ENCODE measurements at places on chromosomes 11 and 22.

GRCh38 chr11:2300936-2301630 is 635 bp downstream of the C11orf21 start:
- no peak for DNase-seq

- no peak for DNase-seq
Measured at GRCh38 chr11:69983571-69983877, 94.6 kb upstream of the ANO1 start.

DNA sequence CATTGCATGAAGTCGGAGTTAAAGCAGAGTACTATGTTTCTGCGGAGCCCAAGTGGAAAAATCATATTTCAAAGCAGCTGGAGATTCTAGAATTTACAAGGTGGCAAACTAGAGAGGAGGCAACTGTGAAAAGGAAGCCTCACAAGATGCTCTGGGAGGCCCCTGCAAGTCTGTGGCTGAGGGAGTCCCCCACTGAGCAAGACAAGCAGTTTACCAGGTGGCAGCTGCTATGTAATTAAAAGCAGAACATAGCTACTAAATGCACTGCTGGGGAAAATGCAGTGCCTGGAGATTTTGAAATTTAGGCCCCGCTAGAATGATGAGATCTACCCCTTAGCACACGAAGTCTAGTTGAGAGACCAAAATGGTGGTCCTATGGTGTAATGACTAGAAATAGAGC is 728.0 kb downstream of the OPCML start:
- no peak for DNase-seq

DNA sequence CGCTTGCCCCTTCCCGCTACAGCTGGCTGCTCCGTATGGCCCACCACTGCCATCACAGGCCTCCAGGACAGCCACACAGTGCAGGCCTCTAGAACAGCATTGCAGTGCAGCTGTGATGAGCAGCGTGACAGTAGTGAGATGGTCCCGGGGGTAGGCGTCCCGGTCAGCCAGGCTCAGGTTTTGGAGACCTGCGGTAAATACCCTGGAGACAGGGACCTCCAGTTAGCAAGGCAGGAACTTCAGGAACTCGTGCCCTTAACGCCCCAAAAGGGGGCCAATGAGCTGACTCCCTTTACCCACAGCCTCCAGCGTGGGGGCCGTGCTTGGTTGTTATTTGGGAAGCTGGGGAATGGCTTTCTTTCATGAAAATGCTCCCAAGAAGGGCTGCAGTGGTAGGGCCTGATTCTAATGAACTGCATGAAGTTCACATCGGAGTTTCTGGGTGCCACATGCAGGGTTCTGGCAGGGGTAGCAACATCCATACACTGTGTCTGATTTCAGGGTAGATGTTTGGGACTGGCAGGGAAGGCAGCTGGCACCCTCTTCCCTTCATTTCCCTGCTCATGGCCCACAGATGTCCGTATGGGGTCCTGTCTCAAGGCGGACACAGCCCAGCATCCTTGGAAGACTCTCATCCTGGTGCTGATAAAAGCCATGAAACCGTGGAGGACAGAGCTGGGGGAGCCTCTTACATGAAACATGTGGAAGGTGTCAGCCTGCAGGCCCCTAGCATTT is 440.5 kb downstream of the TBC1D22A start:
- DNase-seq: no peak

DNA sequence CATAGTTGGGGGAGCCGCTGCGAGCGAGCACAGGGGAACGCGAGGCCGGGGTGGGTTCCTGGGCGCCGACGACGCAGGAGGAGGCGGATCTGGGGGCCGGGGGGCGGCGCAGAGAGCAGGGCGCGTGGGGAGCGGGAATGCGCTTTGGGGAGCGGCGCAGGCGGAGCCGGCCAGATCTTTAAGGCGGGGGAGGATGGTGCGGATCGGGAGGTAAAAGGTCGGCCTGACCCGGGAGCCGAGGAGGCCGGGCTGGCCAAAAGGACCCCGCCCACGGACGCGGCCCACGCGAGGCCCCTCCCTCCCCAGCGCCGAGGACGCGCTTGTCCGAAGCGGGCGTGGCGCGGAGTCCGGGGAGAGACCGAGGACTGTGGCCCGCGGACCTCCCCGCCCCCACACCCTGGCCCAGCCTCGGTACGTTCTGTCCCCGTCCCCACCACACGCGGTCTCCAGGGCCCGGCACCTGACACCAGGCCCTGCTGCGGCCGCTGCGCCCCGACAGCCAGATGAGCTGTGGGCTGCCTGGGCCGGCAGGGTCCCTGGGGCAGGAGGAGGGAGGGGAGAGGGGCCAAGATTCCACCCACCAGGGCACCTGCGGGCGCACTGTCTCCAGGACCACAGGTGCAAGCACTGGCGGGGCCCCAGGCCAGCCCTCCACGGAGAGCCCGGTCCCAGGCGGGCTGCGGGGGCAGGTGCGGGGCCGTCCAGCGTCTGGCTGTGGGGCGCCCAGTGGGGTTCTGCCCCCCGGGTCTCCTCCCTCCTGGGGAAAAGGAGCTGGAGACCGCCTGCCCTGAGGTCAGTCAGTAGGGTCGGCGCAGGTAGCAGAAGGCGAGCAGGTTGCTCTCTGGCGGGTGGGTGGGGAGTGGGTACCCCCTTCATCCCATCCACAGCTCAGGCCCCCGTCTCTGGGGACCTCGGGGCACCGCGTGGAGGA is 10.9 kb downstream of the PIM3 start:
- peak; percentile 69 for DNase-seq

DNA sequence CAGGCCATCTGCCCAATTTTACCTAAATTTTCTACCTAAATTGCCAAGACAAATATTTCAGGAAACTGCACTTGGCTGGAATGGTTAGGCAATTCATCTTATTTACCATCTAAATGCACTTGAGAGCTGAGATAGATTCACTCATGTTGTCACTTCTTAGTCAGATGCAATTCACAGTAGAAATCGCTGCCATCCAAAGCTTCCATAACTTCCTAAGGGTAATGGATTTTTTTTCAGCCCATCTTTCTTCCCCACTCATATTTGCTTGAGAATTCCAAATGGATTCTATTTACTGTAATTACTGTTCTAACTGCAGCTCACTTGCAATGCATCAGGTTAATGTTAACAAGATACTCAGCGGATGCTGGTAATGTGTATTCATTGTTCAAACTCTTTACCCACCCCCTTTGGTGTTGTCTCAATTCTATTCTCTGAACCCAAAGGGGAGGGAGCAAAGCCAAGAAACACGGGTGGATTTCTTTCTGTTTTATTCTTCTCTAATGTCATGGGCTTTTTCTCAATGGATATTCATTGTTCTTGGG is 96.0 kb downstream of the TENM4 start:
- no peak for DNase-seq

DNA sequence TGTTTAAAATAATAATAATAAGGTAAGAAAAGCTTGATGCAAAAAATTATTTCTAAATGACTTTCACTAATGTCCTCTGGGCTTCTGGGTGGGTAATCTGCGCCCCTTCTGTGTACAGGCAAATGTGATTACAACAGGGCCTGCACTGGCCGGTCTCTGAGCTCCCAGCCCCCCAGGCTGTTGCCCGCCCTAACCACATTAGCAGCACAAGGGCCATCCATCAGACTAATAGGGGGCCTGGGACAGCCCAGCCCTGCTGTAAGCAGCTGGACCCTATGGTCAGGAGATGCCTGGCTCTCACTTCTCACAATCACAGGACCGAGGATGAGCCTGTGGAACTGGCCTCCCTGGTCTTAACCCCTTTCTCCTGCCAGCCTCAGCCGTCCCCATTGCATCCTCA is 388.4 kb downstream of the BUD13 start:
- DNase-seq: no peak

GRCh38 chr22:42805998-42806830 is 50.9 kb downstream of the ARFGAP3 start:
- no peak for DNase-seq

DNA sequence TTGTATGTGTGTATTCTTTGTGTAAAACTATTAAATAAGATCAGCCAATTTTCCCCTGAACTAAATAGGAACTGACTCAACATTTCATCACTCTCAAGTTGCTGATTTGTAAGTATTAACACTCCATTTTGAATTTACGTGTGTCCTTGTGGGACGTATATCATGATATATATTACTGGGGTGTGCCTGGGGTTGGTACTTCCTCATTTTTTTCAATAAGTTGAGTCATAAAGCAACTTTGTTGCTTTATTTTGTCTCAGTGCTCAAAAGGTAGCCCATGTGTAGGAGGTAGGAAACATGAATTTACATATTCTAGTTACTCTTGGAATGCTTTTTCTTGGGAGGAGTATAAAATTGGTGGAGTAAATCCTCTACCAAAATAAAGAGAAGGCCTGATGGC is 193.9 kb upstream of the RAG2 start:
- DNase-seq: no peak

DNA sequence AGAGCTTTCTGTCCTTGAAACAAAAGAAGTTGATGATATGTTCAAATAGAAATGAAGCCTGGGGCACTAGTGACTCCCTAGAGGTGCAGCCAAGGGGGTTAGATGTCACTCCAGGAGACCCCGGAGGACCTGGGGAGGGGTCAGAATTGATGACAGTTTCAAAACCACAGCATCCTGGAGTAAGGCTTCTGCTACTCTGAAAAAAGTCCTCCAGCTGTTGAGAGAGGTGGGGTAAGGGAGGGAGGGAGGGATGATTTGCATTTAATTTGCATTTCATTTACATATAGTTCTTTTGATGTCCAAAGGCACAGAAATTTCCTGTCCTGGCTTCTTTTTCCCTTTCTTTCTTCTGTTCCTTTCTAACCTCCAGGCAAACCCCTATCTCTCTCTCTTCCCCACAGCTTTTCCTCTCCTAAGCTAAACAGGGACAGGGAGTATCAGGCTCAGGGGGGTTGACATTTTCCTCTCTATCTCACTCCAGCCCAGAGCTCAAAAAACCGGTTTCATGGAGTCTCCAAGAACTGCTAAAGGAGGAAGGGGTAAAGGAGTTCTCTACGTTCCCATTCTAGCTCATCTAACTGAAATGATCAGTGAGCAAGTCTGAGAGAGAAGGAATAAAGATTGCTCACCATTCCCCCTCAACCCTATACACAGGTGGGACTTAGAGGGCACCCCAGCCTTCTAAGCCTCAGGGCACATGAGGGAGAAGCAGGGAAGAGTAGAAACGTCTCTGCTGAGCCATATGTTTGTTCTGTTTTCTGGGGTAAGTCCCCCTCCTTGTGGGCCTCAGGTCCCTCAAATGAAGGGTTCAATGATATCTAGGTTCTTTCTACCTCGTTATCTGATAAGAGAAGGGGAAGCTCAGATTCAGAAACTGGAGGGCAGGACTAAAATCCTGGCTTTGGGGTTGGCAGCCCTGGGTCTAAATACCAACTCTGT is 3.5 kb upstream of the POU2F3 start:
- no peak for DNase-seq

DNA sequence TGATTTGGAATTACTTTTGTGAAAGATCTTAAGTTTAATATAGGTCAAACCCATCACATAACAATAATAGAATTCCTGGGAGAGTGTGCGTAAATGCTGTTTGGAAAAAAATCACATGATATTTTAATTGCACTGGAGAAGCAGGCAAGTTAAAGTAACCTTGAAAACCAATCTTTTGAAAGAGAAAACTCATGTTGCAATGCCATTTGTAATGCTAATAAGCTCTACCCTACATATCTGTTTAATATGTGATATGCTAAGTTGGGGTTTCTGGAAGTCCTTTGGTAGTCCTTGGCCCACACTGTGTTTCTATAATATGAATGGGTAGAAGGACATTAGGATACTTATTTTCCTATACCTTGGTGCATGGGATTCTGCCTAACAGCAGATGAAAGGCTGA is 370.4 kb downstream of the DDX10 start:
- no peak for DNase-seq

DNA sequence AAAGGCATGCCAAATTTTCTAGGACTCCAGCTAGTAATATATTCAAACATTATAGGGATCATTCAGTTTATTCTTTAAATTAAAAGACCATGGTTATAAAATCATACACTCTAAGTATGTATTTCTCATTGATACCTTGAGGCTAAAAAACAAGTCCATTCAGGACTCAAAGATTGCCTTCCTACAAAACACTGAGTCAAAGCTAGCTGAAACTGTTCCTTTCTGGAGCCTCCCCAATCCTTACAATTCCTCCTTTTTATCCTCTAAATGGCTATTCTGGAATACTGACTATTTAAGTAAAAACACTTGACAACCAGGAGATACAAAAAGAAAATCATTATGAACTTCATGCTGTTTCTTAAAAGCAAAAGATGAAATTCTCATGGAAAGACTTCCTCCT is 4.9 kb upstream of the TTLL12 start:
- no peak for DNase-seq

DNA sequence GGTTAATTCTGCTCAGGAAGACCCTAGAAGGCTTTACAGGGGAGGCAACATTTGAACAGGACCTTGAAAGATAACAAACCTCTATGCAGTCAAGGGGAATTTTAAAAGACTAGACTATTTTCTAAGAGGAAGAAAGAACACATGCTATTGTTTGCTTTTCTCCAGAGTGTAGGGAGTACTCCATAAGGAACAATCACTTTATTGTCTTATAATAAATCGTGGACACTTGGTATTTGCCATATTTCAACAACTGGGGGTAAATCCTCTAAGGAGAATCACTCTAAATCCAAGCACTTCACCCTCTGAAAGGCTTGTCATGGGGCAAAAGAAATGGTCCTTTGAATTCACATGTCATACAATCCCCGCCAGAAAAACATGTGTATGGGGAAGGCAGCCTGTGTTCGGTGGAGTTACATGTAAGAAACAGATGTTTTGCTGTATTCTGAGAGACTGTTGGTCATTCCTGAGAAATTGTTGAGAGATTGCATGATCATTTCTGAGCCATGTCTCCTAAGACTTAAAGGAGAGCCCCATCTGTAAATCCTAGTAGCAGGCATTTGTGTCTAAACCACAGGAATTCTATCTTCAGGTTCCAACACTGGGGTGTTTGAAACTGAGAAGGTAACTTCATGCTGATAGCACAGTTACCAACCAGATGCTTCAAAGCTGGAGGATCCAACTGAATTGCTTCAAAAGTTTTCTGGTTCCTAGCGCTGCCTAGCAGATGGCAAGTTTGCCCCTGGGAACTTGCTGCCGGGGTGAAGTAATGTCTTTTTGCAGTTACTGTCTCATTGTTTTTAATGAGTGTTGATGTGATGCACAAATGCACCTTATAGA is 66.8 kb downstream of the FZD4 start:
- DNase-seq: no peak

GRCh38 chr11:74896311-74896710 is 52.6 kb downstream of the XRRA1 start:
- DNase-seq: no peak

GRCh38 chr11:134471087-134471715 is 59.2 kb upstream of the B3GAT1 start:
- DNase-seq: no peak

DNA sequence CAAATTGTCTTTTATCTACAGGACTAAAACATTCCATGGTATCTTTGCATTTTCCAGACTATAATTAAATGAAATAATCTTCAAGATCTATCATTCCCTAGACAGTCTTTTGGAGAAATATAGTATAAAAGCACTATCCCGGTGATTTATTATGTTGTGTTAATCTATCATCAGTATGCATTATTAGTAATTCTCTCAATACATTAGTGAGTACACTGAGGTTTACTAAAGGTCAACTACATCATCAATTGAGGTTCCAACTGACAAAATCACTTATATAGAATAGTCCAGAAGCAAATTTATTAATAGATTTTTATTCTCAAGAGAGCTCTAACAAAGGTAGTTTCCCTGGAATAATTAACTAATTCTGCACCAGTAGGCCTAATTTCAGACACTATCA is 169.6 kb downstream of the KCNA4 start:
- DNase-seq: no peak
